Lung (tissue), 17 donors: ENCODE measurements at places on chromosomes 4 and X. TPM values are rescaled to one million over a fixed set of nuclear protein-coding genes. Genes with fewer than 3 reads are reported as not detected.

- no peaks in the 10 kb centered on the region for H3K4me1 ChIP-seq
- no peak overlapping the region for H3K27ac ChIP-seq
- H3K27me3 ChIP-seq: no peaks in the 10 kb centered on the region
- H3K4me3 ChIP-seq: no peak overlapping the region
- DNase-seq: no peak
- H3K36me3 ChIP-seq: no peaks in the 10 kb centered on the region
These were observed 641.6 kb downstream of the ADGRL3 start for GRCh38 chr4:61841714-61842113.

Gene PPEF1
- total RNA-seq: 0.26 TPM

DNA sequence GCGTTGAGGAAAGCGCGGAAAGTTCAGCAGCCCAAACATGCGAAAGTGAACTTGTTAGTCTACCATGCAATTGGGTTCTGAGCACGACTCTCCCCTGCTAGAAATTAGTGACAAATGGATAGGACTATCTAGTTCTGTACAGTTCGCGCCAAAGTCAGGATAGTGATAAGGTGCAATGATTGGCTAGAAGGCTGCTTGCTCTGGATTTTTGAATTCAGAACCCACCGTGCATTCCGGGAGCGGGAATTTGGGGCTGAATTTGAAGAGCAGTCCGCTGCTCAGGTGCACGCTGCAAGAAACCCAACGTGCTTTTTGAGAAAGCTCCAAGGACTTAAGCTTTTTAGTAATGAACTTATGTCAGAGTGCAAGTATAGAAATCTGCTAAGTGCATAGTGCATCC lies 732 bp upstream of the ESX1 start:
- peaks cover 21% of the 10 kb centered on the region for H3K27me3 ChIP-seq
- no peak overlapping the region for H3K27ac ChIP-seq
- no peak overlapping the region for H3K4me3 ChIP-seq
- no peaks in the 10 kb centered on the region for H3K4me1 ChIP-seq
- no peaks in the 10 kb centered on the region for H3K36me3 ChIP-seq

Gene VCX3B
- total RNA-seq: not detected

DNA sequence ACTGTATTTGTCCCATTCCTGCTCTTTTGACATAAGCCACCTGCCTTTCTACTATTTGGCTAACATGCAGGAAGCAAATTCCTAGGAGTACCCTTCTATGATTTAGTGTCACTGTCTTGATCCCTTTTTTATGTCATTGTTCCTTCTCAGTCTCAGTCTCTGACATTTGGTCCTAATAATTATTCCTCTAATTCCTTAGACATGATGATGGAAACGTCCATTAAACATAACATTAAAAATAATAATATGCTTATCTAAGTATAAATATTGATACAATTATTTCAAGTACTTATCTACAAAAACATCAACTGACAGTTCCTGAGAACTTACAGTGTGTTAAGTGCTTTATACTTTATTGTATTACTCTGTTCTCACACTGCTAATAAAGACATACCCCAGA lies 857.0 kb upstream of the LCORL start:
- no peaks in the 10 kb centered on the region for H3K36me3 ChIP-seq
- no peak for DNase-seq
- H3K27me3 ChIP-seq: no peaks in the 10 kb centered on the region
- H3K4me3 ChIP-seq: no peak overlapping the region

DNA sequence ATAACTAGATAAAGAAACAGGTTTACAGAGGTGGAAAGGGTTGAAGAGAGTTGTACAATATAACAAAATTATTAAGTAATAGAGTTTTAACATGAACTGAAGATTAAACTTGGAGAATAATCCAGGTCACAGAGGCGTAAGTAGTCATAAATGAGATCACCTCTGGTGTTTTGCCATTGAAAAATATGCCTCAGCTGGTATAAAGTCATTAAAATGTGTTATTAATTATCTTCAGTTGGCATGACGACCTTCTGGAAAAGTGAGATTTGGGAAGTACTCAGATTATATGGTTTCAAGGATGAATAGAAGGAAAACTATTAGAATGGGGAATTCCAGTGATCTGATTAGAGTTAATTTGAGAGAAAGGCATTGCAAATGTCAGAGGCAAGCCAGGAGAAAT lies 237.5 kb upstream of the ANXA10 start:
- H3K4me1 ChIP-seq: no peaks in the 10 kb centered on the region
- no peak for DNase-seq
- H3K27ac ChIP-seq: no peak overlapping the region
- H3K4me3 ChIP-seq: no peak overlapping the region
- H3K27me3 ChIP-seq: no peaks in the 10 kb centered on the region

GRCh38 chr4:76147454-76148141 lies 599 bp downstream of the NUP54 start:
- H3K36me3 ChIP-seq: peaks cover 2% of the 10 kb centered on the region
- H3K4me1 ChIP-seq: peaks cover 31% of the 10 kb centered on the region
- H3K27ac ChIP-seq: peak overlapping the region; percentile 88
- H3K4me3 ChIP-seq: peak overlapping the region; percentile 92

DNA sequence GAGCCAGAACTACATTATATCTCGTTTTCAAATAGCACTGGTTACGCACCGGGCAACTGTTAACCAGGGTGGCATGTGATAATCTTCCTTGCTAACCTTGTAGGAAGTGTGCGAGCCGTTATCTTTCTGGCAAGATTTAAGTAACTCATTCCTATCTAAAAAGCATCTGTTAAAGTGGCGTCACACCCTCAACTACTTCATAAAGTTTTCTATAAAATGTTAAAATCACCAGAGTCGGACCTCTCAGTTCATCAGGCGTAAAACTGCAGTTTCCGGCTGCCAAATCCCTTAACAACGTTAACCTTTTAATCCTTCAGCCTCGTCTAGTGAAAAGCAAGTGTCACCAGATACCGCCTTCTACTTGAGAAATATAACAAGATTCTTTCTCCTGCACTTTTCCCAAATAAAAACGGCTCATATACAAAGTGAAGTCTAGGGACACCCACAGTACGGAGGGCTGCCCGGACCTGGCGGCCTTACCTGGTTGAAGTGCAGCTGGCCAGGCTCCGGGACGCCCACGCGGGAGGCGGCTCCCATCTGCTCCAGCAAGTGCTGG lies 1.2 kb downstream of the SLC39A8 start:
- peaks cover 22% of the 10 kb centered on the region for H3K27me3 ChIP-seq
- H3K27ac ChIP-seq: peak overlapping the region; percentile 94
- H3K36me3 ChIP-seq: no peaks in the 10 kb centered on the region
- DNase-seq: no peak

Gene PAK3
- total RNA-seq: 1.4 TPM

DNA sequence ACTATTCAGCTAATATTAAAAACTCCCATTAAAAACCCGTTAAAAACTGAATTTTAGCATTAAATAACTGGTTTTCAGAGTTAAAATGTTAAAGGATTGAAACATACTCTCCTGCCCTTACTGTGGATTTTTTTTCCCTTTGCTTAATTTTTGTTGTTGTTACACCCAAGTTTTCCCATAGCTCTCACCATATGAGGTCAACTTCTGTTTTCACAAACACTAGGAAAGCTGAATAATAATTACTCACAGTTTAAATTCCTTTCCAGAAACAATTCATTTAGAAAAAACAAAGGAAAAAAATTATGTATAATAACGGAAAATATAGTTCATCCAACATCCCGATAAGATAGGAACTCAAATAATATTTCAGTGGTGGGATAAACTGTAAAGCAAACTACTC lies 129.0 kb downstream of the PPP3CA start:
- H3K36me3 ChIP-seq: no peaks in the 10 kb centered on the region
- H3K4me1 ChIP-seq: no peaks in the 10 kb centered on the region
- DNase-seq: no peak

Gene EDA
- 7.9 TPM for total RNA-seq

DNA sequence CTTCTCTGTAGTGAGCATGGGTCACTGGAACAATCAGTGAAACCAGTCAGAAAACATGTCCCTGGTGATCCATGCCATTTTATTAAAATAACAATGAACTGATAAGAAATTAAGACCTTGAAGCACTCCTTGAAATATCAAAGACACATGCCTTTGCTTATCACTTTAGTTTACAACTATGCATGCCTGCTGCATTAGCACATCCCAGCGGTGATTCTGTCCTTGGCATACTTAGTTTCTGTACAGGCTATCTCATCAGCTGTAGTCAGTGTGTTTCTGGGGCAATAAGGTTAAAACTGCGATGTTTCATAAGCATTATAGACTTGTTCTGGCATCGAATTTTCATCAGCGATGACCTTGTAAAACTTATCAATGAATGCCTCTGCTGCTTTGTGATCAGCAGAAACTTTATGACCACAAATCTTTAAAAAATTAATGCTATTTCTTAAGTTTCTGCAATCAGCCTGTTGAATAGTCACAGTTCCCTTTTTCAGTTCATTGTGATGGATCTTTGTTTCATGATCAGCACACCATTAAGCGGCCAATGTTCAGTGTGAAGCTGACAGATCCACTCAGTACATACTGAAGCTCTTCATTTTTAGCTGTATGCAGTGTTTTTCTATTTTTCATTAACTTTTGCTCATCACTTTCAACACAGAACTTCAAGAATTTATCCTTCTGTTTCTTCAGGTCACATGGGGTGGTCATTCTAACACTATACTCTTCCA lies 150.5 kb downstream of the RNF150 start:
- H3K27me3 ChIP-seq: no peaks in the 10 kb centered on the region
- no peak overlapping the region for H3K4me3 ChIP-seq
- no peak for DNase-seq
- no peaks in the 10 kb centered on the region for H3K4me1 ChIP-seq

DNA sequence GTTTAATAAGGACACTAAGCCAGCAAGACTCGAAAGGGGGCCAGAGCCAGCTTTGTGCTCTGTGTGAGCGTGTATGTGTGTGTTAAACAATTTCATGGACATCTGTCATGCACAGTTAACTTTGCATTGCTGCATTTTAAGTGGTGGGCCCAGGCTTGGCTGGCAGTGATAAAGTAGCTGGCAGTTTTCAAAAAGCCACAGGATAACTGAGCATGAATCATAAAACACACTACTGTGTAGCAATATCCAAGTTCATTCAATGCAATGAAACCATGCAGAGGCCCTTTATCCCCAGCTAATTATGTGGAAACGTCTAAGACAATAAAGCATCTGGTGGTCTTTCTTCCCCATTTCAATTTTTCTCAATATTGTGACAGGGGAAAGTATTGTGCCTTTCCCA lies 132.9 kb downstream of the NKX6-1 start:
- DNase-seq: no peak
- H3K4me3 ChIP-seq: no peak overlapping the region
- no peaks in the 10 kb centered on the region for H3K4me1 ChIP-seq

GRCh38 chrX:129739578-129739977 lies 799 bp downstream of the XPNPEP2 start:
- no peaks in the 10 kb centered on the region for H3K36me3 ChIP-seq
- H3K27ac ChIP-seq: no peak overlapping the region
- H3K4me1 ChIP-seq: peaks cover 3% of the 10 kb centered on the region
- H3K27me3 ChIP-seq: no peaks in the 10 kb centered on the region
- no peak overlapping the region for H3K4me3 ChIP-seq

Gene ANKRD50
- total RNA-seq: 16.7 TPM

DNA sequence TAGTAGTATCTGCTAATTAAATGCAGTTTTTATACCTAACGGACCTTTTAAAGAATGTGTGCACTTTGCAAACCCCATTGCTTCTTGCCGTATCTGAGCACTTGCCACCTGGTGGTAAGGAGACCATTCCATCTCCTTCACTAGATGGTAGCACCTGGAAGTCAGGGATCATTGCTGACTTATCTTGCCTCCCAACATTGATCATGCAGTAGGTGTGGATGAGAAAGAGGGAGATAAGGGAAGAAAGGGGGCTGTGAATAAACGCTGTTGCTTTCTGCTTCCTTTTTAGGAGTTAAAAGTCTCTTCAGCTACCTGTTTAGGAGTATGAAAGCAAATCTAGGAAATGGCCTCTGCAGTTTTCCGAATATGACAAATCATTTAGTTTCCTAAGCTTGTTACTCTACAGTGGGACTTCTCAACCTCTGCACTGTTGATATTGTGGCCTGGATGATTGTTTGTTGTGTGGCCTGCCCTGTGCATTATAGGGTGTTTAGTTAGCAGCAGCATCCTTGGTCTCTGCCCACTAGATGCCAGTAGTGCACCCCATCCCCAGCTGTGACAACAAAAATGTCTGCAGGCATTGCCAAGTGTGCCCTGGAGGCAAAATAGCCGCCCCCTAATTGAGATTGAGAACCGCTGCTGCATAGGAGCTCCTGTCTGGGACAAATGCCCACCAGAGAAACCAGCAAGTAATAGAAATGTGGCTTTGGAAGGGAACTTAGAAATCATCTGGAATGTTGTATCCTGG lies 38.8 kb downstream of the GAB1 start:
- H3K36me3 ChIP-seq: no peaks in the 10 kb centered on the region
- no peak overlapping the region for H3K4me3 ChIP-seq
- peaks cover 12% of the 10 kb centered on the region for H3K4me1 ChIP-seq
- no peaks in the 10 kb centered on the region for H3K27me3 ChIP-seq
- DNase-seq: no peak
- H3K27ac ChIP-seq: peak overlapping the region; percentile 25

DNA sequence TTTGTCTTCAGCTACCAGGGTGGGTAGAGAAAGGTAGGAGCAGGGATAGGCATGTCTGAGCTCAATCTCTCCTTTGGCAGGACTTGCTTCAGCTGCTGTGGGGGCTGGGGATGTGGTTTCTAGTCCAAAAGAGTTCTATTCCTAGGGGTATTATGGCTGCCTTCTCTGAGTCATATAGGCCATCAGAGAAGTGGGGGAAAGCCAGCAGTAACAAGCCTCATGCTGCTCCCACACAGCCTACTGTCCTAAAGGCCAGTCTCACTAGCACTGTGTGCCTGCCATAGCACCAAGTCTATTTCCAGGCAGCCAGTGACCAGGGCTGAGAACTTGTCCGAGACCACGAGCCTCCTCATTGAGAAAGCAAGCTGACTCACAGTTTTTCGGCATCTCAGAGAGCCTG lies 270.6 kb downstream of the DCAF12L2 start:
- no peaks in the 10 kb centered on the region for H3K27me3 ChIP-seq
- no peak overlapping the region for H3K4me3 ChIP-seq
- DNase-seq: no peak
- H3K36me3 ChIP-seq: no peaks in the 10 kb centered on the region

DNA sequence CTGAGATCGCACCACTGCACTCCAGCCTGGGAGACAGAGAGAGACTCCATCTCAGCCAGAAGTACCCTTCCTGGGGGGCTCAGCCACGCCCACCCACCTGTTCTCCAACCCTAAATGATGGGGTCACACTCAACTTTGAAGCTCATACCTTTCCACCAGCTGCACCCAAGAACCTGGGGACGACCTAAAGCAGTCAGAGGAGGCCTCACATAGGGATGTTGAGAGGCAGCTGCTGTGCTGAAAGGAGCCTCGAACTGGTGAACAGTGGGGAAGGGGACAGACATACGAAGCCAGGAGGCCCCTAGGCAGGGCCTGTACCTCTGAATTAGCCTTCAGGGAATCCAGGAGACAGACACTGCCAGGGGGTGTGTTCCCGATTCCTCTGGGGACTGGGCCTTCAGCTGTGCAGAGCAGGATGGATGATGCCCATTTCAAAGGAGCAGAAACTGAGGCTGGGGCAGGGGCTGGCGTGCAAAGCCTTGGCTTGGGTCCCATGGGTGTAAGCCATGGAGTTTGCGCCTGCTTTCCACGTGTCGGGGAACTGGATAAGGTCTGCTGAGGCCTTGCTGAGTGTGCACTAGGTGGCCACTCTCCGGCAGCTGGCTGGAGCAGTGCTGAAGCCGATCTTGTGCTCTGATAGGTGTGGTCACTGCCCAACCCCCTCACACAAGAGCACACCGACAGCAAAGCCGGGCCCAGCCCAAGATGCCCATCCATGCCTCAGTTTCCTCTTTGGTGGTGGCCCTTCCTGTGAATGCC lies 130.8 kb downstream of the CPZ start:
- H3K4me1 ChIP-seq: no peaks in the 10 kb centered on the region
- no peaks in the 10 kb centered on the region for H3K36me3 ChIP-seq
- H3K27me3 ChIP-seq: peaks cover 5% of the 10 kb centered on the region
- H3K27ac ChIP-seq: no peak overlapping the region
- H3K4me3 ChIP-seq: no peak overlapping the region
